GM12865 (cell line): ENCODE measurements at places on chromosomes 12 and 14.

GRCh38 chr12:101563212-101563611, 31.6 kb upstream of the MYBPC1 start:
- DNase-seq: no peak

- DNase-seq: no peak
These were observed 23.5 kb upstream of the INF2 start for GRCh38 chr14:104665657-104666522.

DNA sequence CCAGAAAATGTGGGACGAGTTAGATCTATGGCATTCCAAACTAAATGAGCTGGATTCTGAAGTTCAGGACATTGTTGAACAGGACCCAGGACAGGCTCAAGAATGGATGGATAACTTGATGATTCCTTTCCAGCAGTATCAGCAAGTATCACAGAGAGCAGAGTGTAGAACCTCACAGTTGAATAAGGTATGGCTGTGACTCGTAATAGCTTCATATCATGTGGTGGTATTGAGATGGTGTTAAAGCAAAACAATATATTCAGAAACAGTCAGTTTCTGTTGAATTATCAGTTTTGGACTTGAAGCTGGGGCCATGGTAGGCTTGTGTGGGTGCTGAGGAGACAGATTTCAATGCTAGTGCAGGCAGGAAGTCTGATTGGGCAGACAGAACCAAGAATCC, 213.7 kb downstream of the ESR2 start:
- no peak for DNase-seq

GRCh38 chr12:88238406-88238805, 96.3 kb downstream of the TMTC3 start:
- DNase-seq: no peak

DNA sequence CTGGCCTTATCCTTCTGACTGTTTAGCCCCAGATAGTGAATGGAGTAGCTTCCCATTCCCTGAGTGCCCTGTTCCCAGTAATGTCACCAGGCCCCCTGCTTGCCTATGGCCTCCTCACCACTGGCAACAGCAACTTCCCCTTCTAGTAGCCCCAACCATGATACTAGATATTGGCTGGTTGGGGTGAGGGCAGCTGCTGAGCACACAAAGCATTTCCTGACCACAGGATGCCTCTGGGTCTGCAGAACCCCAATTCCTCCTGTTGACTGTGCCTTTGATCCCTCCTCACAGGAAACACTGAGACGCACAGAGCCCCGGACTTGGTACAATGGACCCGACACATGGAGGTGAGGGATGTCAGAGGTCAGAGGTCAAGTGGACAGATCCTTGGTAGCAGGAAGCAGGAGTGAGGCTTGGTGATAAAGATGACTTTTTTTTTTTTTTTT, 597 bp downstream of the SOAT2 start:
- peak; percentile 62 for DNase-seq

- no peak for DNase-seq
These were observed 33.4 kb downstream of the DIP2B start for GRCh38 chr12:50538182-50538581.

- no peak for DNase-seq
These were observed 27.8 kb downstream of the FAM222A start for GRCh38 chr12:109741286-109741969.

GRCh38 chr12:267581-268482, 5.2 kb upstream of the SLC6A13 start:
- no peak for DNase-seq

GRCh38 chr12:132061641-132062430, 82.3 kb downstream of the DDX51 start:
- no peak for DNase-seq

DNA sequence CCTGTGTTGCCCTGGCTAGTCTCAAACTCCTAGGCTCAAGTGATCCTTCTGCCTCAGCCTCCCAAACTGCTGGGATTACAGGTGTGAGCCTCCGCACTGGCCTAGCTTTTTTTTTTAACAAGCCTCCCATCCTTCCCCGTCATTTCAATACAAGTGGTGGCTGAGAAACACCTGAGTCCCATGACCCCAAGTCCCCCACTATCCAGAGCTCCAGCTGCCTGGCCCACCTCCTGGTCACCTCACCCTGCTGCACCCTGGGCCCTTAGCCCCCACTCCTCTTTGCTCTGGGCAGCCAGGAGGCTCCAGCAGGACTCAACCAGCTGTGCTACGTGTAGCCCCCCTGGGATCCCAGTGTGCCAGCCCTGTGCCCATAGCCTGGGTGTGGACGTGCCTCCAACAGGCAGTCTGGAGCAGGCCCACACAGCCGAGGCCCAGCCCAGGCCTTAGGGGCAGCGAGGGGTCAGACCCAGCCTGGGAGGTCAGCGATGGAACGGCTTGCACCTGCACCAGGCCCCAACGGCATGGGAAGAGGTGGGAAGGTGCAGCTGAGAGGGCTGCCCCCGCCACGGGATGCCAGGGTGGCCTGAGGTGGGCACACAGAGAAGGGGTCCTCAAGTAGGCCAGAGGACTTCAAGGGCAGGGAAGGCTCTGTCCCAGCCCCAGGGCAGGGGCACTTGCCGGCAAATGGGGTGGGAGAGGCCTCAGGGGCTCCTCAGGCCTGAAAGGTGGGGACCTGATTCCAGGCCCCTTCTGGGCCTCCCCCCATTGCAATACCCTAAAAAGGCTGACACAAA, 6.5 kb downstream of the AHNAK2 start:
- DNase-seq: no peak

DNA sequence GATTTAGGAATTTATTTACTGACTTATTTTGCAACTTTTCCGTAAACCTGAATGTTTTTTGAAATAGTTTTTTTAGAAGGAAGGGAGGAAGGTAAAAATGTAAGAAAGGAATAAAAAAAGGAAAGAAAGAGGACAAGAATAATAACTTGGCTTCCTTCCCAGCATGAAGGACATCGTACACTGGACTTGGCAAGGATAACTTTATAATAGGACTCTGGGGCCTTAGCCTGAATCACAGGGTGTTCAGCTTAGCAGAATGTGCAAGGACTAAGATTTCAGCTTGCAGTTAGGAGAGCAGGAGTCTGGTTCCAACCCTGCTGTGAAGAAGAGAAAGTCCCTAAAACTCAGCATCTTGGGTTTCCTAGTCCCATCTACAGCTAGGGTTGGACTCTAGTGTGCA, 1053.3 kb downstream of the VRK1 start:
- no peak for DNase-seq

GRCh38 chr14:36508418-36509068, 11.5 kb downstream of the NKX2-1 start:
- DNase-seq: no peak

- DNase-seq: no peak
These were observed 45.6 kb downstream of the UNC79 start for GRCh38 chr14:93476305-93476704.

GRCh38 chr14:68363466-68363842, 429.4 kb downstream of the ZFP36L1 start:
- DNase-seq: no peak

DNA sequence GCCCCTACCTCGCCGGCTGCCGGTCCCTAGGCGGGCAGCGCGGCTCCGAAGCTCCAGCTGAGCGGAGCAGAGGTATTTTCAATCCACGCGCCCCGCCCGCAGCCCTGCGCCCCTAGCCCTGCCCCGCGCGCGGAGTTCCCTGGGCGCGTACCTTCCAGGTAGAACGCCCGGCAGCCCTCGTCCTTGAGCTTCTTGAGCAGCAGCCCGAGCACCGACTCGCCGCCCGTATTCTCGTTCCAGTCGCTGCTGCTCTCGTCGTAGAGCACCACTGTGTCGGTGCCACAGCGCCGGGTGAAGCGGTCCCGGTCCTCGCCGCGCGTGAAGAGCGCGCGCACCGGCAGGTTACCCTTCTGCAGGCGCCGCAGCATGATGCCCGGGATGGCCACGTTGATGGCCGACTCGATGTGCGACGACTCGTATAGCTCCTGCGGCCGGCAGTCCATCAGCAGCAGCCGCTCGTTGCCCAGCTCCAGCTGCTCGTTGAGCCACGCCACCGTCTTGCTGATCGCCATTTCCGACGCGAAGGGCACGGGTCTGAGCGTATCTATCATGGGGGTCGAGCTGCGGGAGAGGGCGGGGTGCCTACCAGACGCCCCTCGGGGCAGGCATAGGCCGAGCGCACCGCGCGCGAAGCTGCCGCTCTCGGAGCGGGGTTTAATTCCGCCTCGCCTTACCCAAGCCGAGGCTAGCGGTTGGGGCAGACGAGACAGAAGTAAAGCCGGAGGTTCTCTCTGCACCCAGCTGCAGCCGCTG, 636 bp downstream of the DUSP6 start:
- peak; percentile 20 for DNase-seq

- DNase-seq: no peak
These were observed 9.0 kb upstream of the HOXC6 start for GRCh38 chr12:54019091-54019811.

DNA sequence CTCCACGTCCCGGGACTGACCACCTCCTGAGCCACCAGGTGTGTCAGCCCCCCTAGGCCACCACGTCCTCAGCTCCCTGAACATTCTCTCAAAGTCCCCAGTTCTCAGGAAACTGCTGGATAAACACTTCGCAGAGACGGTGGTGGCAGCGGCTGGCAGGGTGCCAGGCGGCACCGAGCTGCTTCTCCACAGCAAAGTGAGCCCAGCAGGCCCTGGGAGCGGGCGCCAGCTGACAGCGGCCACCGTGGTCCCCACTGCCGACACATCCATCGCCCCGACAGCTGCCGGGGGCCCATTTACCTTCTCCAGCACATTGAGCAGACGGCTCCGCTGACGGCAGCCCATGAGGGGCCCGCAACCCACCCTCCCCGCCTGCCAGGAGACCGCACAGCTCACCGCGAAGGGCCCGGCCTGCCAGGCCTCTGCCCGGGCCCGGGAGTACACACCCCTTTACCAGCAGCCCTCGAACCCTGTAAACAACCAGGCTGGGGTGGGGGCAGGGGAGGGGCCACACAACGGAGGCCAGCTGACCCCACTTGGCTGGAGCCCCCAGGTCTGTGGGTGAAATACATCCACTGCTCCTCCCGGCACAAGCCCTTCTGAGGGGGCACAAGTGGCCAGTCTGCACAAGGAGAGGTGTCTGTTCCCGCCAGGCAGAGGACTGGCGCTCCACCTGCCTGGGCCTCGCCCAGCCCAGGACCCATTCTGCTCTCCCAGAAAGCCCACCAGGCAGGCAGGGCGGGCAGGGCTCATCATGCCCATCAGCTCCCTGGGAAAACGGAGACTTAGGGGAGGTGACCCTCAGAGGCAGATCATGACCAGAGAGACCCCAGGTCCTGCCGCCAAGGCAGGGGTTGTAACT, 10.5 kb downstream of the AKT1 start:
- no peak for DNase-seq

GRCh38 chr12:109951751-109952150, 44.4 kb downstream of the GIT2 start:
- DNase-seq: no peak

DNA sequence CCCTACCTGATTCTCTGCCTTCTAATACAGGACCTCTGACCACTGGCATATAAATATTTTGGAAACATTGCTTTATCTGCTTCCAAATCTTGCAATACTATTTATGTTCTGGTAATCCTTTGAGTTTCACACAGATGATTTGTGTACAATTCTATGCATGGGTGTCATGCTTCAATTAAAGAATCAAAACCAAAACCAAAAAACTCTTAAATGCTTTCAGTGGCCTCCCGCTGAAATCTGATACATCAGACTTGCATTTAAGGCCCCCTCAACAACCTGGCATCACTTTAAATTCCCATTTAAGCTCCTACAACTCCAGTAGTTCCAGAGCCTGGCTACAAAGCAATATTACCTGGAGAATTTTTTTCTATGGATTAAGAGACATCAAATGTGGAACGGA, 221.7 kb upstream of the NAV3 start:
- no peak for DNase-seq

DNA sequence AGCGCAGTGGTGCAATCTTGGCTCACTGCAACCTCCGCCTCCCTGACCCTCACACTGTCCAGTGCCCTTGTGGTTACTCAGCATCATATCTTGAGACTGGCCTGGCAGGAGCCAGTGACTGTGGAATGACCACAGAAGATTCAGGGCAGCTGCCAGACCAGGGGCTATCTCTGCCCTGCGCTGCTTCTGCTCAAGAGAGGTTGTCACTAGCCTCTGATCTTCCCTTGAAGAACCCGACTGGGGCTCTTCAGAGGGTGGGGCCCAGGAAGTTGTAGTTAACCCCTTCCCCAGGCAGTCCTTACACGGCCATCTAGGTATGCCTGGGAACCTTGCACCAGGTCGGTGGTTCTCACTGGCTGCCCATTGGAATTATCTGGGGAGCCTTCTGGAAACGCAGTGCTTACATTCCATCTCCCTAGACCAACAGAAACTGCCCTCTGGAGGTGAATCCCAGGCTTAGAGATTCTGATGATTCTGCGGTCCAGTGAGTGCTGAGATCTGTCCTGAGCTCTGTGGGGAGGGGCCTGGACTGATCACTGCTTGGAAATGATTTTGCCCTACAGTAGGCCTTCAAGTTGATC, 41.4 kb downstream of the PLEKHG3 start:
- DNase-seq: no peak

GRCh38 chr12:100404769-100405407, 48.0 kb downstream of the SLC17A8 start:
- peak; percentile 72 for DNase-seq

GRCh38 chr12:41563051-41563450, 374.9 kb downstream of the PDZRN4 start:
- no peak for DNase-seq

DNA sequence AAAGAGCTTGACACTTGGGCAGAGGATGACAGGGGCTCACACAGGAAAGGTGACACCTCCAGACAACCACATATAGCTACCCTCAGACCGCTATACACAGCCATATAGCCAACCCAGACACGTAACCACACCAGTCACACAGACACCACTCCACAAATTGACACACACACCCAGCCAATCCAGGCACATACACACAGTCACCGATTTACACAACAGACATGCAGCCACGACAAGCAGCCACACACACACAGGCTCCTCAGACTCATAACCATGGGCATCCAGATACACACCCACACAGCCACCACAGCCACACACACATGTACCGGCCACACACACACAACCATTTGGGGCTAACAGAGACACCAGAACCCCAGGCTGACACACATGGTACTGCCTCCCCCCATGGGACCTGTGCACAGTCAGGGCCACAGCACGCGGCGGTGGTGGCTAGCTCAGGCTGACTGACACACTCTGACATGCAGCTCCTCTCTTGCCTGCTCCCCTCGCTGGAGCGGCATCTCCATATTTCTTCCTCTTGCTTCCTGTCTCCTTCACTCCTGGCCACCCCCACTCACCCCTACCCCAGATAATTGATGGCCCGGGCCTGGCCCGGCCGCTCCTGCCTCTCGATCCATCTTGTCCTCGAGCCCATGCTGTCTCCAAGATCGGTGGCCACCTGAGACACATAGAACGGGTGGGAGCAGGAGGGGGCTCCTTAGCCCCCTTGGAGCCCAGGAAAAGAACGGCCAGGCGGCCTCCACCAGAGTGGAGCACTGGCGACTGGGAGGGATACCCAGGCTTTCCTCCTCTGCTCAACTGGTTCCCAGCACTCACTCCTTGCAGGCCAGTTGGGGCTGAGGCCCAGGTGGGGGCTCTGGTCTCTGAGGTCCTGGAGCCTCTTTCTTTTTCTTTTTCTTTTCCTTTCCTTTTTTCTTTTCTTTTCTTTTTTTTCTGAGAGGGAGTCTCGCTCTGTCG, 6.0 kb upstream of the SHMT2 start:
- DNase-seq: no peak
